ENCODE measurements at places on chromosomes 4 and X. TPM values are rescaled to one million over a fixed set of nuclear protein-coding genes. Genes with fewer than 3 reads are reported as not detected.
A peak's percentile ranks its signal among the peaks of the same experiment; 100 is the strongest.

Gene ZFP42
- 0.63 TPM for total RNA-seq

Gene TBL1X
- 29.5 TPM for total RNA-seq

Gene DAPP1
- total RNA-seq = not detected

Gene ASB11
- not detected for total RNA-seq

Gene TMPRSS11A
- total RNA-seq = not detected

Gene BTC
- total RNA-seq = 0.39 TPM

DNA sequence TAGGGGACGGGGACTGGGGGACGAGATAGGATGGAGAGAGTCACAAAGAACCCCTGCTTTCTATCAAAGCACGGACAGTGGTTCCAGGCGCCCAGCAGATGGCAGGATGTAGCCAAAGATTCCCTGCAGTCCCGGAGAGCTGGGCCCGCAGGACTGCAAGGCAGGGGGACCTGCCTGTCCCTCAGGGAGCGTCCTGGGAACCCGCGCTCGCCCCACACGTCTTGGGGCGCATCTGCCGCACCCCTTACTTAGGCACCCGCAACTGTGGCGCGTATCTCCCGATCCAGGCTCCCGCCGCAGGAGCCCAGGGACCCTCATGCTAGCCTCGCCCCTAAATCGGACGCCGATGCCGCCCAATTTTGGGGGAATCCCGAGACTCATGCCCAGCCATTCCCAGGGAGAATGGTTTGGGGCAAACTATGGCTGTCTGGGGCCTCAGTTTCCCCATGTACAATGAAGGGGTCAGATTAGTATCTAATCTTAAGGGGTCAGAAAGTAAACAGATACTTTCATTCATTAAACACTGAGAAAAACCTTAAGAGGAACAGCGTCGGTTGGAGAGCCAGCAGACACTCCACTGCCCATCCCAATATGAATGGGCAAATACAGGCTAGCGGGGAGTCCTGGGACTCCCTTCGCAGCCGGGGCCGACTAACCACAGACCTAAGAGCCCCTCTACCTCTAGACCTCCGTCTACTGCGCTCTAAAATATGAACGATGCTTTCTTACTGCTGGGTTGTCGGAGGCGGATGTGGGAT lies 581 bp upstream of the STK32B start:
- DNase-seq = no peak

- DNase-seq = peak; percentile 9
Observed at GRCh38 chrX:39149761-39150160, 348.5 kb downstream of the MID1IP1 start.

- no peak for DNase-seq
Observed at GRCh38 chr4:99413140-99413539, 22.0 kb downstream of the ADH7 start.

GRCh38 chr4:37719021-37719420 lies 32.8 kb upstream of the RELL1 start:
- DNase-seq = no peak

GRCh38 chr4:174111422-174111821 lies 172.0 kb downstream of the FBXO8 start:
- DNase-seq = no peak

GRCh38 chr4:132955146-132955545 lies 193.9 kb upstream of the PCDH10 start:
- DNase-seq = no peak

DNA sequence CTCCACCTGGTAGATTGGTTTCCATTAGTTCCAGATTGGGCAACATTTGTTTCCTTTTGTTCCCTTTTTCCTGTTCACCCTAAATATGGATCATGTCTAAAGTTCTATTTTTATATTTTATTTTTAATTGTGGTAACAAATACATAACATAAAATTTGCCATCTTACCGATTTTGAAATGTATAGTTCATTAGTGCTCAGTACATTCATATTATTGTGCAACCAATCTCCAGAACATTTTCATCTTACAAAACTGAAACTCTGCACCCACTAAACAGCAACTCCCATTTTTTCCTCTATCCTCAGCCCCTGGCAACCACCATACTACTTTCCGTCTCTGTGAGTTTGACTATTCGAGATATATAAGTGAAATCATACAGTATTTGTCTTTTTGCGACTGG lies 14.2 kb upstream of the RPS6KA3 start:
- no peak for DNase-seq

- no peak for DNase-seq
Observed at GRCh38 chrX:71198066-71198465, 25.0 kb upstream of the GJB1 start.

GRCh38 chrX:85052205-85052604 lies 48.5 kb downstream of the APOOL start:
- no peak for DNase-seq

DNA sequence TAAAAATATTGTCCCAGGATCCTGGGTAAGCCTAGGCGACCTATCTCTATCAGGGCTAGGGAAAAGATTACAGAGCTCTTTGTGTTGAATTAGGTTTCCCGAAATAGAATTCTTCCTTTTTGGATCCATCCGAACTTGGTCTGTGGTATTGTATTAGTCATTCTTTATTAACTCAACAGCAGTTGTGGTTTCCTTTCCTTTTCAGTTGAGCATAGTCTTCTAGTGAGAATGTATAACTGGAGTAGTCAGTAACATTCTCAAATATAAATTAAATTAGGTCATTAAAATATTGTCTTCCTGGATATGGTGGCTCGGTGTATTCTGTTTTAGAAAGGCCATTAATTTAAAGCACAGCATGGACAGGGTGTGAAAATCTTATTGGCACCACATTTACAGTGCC lies 520.4 kb downstream of the NLGN4X start:
- no peak for DNase-seq

DNA sequence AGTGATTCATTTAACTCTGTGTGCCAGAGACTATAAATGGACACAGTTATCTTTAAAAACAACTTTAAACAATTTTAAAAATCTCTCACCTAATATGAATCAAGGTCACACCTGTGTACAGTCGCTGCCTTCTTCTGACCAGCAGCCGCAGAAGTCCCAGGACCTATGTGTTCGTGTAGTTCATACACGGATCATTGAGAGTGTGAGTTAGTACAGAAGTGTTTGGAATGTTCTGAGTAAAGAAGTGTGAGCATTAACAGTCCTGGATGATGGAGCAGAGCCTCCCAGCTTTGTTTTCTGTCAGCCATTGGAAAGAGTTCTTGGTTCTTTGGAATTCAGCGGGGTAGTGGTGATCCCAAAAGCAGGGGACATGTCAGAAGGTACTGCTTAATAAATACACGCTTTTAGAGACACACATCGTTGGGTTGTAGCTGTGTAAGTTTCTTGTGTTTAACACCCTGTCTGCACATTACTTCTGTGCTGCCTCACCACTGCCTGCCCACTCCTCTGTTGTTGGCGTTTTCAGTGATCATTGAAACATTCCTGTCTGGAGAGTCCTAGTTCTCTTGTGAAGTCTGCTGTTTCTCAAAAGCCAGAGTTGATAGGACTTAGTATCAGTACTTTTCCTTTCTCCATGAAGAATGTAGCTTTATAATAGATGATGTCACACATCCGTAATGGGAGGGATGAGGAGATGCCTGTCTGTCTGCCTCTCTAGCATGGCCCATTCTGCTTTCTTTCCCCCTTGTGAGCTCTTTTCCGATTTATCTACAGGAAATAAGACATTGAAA lies 90.6 kb downstream of the PTTG2 start:
- DNase-seq = peak; percentile 71

- DNase-seq = no peak
Observed at GRCh38 chr4:158169506-158169905, 3.3 kb downstream of the GASK1B start.

DNA sequence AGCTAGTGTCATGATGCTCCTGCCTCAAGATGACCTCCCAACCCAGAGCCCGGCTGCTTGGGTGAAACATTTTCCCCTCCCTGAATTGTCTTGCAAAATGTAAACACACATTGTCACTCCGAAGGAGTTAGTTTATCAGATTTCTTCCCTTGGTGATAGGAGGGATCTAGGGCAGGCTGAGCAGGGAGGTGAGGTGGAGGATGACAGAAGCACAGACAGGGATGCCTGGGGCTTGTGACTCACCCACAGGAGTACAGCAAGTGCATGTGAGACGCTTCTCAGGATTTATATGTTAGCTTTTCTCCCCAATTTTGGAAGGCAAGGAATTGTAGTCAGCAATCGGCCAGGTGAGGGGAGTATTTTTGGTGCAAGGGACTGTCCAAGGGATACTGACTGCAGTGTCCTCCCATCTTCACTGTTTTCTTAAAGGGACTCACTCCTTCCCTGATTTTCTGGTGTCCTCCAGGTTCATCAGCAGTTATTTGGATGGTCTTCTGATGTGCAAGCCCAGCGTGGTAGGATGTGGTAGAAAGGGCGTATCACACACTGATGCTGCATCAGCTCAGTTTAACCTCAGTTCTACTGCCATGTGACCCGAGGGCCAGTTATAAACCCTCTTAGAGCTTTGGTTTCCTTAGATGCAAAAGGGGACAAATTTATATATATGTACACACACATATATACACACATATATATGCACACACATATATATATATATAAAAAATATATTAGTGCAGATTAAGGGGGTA lies 46.2 kb upstream of the IGFBP7 start:
- no peak for DNase-seq

- no peak for DNase-seq
Observed at GRCh38 chr4:2799971-2800690, 7.2 kb downstream of the SH3BP2 start.

GRCh38 chr4:111283066-111283677 lies 660.3 kb upstream of the PITX2 start:
- peak; percentile 9 for DNase-seq

Data from glomerular endothelial cell (primary cell).